ENCODE measurements at places on chromosomes 7 and 10. TPM values are rescaled to one million over a fixed set of nuclear protein-coding genes. Genes with fewer than 3 reads are reported as not detected.

UFSP1 gene
- total RNA-seq, result 2.2 TPM

FGL2 gene
- 11.5 TPM for total RNA-seq

ZNF107 gene
- 0.94 TPM for total RNA-seq

C10orf143 gene
- total RNA-seq, result 2.2 TPM

All from Right ventricle myocardium superior (tissue), 1 donor.